T-helper 22 cell (primary cell): ENCODE measurements at places on chromosomes 3 and 15.

DNA sequence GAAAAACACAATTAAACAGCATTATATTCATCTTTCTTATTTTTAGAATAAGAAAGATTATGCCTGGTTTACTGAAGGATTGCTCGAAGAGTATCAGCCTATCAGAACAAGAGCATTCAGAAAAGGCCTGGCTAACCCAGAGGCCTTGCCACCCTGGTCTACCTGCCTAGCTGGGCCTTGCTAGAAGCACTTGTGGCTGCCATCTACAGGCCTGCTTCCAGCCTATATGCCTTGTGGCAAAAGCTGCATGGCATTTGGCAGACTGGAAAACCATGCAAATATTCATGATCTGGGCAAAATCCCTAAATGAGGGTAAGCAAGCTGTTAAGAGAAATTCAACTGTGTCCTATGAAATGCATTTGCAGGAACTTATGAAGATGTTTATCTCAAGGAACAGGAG is 9.3 kb upstream of the ATP13A4 start:
- no peak for DNase-seq

GRCh38 chr3:84965141-84965540 is 6.4 kb downstream of the CADM2 start:
- no peak for DNase-seq

GRCh38 chr15:62840526-62841268 is 201.8 kb upstream of the TPM1 start:
- DNase-seq: no peak

DNA sequence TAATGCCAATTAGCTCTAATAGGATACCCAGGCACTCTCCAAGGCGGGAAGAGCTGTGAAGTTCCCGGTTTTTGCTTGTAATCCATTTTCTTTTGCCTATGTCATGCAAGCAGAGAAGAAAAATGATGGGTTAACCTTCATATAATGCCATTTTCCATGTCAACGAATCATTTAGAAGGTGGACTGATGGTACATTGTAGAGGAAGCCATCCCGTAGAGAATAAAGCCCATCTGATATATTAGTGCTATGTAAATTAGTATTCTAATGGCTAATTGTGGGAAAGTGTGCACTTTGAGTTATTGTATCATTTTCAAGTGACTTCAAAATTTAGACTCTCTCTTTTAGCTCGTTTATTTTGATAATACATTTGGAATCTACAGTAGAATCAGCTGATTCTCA is 509.1 kb downstream of the ROBO2 start:
- no peak for DNase-seq

DNA sequence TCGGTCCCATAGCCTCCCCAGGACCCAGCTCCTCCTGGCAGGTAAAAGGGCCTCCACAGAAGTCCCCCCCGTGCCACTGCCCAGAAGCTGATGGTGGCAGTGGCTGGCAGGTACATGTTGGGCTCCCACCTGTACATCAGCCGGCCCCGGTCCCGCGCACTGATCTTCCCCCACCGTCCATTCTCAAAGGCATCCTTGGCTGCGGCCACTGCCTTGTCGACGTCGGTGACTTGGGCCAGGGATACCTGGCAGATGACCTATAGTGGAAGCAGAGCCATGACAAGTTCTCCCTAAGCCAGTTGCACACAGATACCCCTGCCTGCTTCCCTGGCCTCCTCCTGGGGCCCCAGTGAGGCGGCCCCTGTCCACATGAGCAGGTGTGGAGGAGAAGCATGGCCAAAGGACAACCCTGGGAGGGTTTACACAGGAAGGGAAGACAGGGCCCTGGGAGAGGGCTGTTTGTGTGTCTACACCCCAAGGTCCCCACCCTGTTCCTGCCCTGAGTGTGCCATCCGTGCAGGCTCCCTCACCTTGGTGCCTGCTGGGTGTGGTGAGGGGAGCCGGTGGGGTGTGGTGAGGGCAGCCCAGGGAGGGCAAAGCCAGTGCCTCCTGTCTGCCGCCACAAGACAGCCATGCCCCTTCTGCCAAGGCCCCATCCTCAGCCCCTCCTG is 44.8 kb downstream of the ALDH1L1 start:
- no peak for DNase-seq

- no peak for DNase-seq
Measured at GRCh38 chr15:67415181-67415580, 105.8 kb upstream of the C15orf61 start.

DNA sequence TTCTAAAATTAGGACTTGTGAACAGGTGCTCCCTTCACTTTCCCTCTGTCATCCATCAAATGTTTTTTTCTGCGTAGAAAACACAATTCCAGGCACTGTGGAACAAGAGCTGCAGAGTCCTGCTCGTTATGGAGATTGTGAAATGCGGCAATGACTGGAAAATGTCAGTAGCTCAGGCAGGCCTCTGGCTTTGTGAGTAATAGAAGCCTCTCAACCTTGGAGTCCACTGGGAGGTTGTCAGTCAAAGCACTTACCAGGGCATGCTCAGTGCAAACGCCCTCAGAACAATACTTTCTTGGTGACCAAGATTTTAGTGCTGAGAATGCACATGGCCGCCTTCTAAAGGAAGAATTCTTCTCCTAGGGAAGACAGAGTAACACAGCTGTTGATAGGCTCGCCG is 26.7 kb upstream of the MED12L start:
- no peak for DNase-seq

DNA sequence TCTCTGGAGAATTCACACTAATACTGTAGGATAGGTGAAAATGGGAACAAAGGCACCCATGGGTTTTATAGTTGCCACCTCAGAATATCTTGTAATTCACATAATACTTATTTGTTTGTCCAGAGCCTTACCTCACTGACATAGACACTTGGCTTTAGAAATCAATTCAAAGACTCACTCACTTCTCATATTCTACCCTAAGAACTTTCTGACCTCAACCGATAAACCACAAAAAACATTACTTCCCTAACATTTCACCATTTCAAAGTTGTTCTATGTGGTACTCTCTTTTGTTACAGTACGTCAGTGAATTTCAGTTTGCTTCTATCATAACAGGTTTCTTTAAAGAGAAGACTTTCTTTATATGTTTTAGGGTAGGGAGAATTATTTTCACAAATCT is 359.3 kb downstream of the IGSF11 start:
- DNase-seq: no peak

GRCh38 chr15:67064607-67065530 is 533 bp upstream of the SMAD3 start:
- peak; percentile 7 for DNase-seq

- DNase-seq: no peak
Measured at GRCh38 chr15:33310481-33311311, at the start of gene RYR3. Gene RYR3 (plus strand): TSS chr15:33310967. CDS start chr15:33311046, 79 bp downstream.

DNA sequence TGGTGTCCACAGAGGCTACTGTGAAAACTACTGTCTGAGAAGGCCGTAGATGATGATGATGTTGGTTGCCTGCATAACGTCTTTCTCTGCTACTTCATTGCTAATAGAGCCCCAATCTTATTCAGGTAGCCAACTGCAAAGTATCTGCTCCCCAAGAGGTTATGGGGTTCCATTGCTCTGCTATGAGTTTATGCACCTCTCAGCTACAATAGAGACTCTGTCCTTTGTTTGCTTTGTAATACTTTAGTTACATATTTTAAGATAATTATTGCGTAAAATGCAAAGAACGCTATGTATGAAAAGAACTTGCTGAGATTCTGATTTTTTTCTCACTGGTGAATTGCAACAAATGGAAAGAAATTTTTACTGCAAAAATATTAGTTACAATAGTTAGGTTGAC is 27.8 kb upstream of the GMPPB start:
- no peak for DNase-seq

- no peak for DNase-seq
Measured at GRCh38 chr15:101126618-101127505, 125.0 kb downstream of the CHSY1 start.

- no peak for DNase-seq
Measured at GRCh38 chr3:18837137-18837755, 311.1 kb upstream of the KCNH8 start.

- no peak for DNase-seq
Measured at GRCh38 chr3:194014756-194015155, 121.2 kb upstream of the HES1 start.

DNA sequence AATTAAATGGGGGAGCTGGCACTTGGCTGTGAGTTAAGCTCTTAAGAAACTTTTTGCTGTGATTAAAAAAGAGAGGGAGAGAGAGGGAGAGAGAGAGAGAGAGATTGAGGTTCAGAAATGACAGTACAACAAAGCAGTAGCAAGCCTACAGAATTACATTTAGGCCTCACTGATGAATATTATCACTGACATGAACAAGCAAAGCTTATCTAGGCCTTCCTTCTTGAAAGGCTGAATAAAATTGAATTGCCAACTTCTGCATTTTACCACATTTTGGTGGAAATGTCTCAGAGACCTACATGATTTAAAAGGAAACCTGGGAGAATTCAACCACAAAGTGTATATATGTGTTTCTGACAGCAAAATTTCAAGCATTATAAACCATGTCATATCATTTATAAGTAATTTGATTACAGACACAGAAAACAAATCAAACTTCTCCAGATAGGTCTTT is 530.8 kb downstream of the SOX2 start:
- no peak for DNase-seq

DNA sequence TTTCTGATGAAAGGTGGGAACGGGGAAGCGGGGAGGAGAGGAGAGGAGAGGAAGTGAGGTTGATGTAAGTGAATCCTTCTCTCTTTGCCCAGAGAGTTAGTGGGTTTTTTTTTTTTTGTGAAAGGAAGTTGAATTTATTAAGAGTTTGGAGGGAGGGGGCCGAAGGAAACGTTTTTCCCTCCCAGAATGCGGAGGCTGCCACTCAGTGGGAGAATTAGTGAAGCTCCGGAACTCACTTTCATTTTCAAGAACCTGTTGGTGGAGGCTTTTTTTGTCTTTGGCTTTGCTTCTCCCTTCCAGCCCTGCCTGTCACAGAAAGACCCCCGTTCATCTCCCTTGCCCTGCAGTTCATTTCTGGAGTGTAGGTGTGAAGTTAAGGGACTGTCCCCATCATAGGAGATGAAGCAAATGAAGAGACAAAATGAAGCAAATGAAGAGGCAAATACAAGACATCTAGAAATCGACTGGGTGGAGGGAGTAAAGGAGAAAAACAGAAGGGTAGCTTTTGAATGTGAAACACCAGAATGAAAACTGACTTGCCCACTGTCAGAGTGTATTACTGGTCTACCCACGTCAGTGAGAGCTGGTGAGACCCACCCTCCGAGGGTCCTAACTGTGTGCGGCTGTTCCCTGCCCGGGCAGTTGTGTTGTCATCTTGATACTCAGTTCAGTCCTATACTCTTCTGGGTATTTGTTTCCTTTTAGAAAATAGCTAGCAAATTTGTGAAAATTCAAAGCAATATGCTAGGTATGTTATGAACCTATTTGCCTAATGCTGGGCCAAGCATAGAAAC is 91.5 kb downstream of the ITPR1 start:
- DNase-seq: no peak

DNA sequence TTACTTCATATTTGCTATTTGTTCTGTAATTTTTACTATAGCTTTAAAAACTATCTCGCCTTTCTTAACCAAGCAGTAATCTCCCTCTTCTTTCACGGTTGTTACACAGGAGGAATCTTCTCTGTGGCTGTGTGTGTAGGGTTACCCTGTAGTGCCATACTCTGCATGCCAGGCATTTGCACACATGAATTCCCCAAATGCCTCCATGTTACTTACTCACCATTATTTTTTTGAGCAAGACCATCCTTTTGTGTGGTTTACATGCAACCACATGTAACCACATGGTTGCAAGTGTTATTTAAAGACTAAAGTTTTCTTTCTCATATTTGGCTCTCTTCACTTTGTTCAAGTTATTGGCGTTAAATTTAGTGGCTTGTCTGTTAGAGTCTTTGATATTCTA is 45.5 kb downstream of the HPS3 start:
- DNase-seq: no peak

DNA sequence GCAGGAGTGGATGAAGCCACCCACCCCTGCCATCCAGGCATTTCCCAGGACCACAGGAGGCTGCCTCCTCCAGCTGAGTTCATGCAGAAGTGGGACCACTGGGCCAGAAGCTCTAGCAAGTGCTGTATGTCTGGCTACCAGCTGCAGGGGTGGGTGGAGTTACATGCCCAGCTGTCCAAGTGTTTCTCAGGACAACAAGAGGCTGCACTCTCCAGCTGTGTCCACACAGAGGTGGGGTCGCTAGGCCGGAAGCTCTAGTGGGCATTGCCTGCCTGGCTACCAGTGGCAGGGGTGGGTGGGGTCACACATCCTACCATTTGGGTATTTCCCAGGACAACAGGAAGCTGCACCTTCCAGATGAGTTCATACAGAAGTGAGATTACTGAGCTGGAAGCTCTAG is 234.0 kb upstream of the PPP2R3A start:
- no peak for DNase-seq

- no peak for DNase-seq
Measured at GRCh38 chr15:52559575-52559974, 9.3 kb downstream of the ARPP19 start.

DNA sequence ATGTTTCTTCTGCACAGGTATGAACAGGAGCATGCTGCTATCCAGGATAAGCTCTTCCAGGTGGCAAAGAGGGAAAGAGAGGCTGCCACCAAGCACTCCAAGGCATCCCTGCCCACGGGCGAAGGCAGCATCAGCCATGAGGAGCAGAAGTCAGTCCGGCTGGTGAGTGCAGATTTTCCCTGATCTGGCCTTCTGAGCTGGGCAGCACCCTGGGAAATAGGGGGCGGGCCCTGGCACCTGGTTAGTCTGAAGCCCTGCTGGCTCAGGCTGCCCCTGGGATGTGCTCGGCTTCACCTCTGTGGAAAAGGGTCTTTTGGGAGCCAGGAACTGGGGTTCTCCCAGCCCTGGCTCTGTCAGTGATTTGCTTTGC is 29.0 kb downstream of the CHCHD6 start:
- no peak for DNase-seq

DNA sequence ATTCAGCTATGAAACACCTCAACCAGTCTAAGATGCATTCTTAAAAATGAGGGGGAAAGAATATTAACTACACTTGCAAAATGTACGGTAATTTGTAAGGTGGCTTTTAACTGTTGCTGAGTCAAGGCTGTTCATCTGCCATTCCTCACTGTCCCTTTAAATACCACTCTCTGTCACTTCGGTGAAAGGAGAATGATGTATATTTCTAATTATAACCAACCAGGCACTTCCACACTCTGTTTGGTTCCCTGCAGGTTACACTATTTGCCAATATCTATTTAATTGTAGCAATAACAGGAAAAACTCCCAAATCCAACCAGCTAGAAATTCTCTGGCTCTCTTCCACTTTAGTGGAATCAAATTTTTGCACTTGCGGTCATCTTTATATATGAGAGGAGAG is 70.5 kb upstream of the SLCO3A1 start:
- DNase-seq: no peak

DNA sequence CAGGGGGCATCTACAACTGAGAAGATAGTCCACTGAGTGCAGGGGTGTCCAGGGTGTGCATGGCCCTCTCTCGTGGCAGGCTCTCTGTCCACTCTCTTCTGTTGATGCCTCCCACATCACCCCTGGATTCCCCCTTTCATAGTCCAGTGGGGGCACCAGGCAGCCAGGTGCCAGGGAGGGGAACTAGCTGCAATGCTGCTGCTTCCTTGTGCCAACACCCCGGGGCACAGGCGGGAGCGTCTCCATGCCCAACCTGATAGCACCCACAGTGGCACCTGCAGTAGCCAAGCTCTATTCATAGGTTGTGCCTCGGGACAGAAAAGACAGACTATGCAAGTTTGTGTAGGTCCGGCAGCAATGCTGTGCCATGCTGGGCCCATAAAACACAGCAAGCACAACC is 11.7 kb downstream of the DUOX2 start:
- DNase-seq: no peak
